ENCODE measurements at places on chromosomes 1 and 21.

DNA sequence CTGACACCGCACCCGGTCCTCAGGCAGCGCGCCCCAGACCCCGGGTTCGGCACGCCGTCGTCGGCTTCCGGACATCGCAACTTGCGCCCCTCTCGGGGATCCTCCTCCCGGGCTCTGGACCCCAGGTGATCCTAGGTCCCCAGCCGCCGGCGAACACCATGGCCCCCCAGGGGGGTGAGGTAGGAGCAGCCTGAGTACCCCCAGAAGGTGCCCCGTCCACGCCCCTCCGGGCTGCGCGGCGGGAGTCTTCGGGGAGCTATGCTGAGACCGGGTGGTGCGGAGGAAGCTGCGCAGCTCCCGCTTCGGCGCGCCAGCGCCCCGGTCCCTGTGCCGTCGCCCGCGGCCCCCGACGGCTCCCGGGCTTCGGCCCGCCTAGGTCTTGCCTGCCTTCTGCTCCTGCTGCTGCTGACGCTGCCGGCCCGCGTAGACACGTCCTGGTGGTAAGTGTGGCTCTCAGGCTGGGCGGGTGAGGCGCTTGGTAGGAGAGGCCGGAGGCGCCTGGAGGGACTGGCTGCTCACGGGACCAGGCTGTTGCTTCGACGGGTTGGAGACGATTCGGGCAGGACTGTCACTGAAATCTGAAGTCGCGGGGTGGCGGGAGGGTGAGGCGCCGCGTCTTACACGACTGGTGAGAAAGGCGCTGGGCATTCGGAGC is 367 bp downstream of the WNT2B start:
- no peak for DNase-seq

DNA sequence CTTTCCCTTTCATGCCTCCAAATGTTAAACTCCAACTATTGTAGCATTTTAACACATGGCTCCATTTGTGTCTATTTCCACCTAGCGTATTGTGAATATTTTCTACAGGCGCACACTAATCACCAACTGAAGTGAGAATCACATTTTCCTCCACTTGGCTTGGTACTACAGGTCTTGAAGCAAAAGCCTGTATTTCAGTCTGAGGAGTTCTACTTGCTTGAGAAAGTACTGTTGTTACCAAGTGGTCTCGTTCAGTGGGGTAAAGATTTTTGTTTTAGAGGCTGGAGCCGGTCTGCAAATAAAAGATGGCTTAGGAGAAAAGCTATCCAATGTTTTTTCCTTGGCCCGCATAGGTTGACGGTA is 550 bp upstream of the PTBP2 start:
- no peak for DNase-seq

- DNase-seq: no peak
Measured at GRCh38 chr1:223771469-223771813, 59.1 kb downstream of the CAPN2 start.

- peak; percentile 21 for DNase-seq
Measured at GRCh38 chr1:243343970-243344937, 88.4 kb downstream of the SDCCAG8 start.

- DNase-seq: no peak
Measured at GRCh38 chr1:6267686-6268322, 6.9 kb upstream of the GPR153 start.

- no peak for DNase-seq
Measured at GRCh38 chr1:244497805-244498204, 36.7 kb downstream of the CATSPERE start.

- no peak for DNase-seq
Measured at GRCh38 chr1:217562229-217562878, 68.5 kb downstream of the GPATCH2 start.

GRCh38 chr1:14598007-14598497 is 433 bp upstream of the KAZN start:
- DNase-seq: no peak

DNA sequence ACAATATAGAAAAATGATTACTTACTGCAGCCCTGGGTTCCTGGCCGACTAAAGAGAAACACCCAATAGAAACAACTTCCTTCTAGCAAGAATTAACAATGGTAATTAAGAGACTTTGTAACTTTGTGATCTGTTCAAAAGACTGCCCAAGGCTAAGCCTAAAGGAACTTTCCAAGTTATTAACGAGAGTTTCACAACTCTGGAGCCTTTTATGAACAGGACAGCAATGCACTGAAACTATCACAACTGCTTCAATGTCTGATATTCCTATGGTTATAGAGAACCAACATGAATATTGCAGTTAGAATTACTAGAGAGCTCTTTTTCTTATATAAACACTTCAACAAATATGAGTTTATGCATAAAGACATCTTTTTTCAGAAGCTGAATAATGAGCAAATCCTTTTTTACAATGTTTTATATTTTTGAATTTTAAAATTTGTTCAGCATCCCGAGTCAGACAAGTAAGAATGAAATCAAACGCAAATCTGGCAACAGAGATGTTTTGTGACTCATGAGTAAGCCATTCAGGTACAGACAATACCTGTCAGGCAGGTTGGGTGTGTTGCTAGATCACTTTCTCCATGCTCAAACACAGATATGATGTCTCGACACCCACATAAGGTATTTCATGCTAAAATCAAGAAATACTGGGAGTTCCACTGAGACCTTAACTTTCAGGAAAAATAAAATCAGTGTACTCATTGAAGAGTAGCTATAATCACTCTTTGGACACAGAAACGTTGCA is 22.2 kb upstream of the KCNJ15 start:
- no peak for DNase-seq

DNA sequence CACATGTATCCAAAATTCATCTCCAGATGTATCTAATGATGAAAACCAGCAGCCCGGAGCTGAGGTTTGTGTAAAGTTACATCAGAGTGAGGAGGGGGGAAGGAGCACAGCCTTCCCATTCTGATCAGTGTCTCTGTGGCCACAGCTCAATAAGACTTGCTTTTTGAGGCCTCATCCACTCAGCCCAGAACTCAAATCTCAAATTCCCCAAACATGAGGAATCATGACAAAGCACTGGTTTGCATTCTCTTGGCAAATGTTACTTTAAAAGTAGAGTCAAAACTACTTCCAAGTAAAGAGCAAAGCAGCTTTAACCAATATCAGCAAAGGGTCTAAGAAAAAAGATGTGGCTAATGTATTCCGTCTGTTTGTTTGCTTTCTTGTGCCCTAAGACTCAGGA is 30.9 kb downstream of the CCN1 start:
- DNase-seq: no peak

DNA sequence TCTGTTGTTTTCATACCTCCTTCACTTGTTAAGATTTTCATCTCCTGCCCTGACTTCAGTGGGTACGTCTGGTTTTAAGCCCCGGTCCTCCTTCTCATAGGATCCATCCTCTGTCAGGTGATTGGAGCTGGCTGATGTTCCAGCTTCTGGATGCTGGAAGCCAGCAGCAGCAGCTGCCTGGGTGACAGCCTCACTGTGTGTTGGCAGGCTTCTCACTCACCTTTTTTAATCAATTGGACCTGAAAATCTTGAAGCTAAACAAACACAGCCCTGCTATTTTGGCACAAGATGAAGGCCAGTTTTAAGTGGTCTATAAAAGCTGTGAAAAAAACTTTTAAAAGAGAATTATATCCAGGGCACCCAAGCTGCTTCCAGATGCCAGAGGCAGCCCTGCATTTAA is 181.0 kb downstream of the DISC1 start:
- no peak for DNase-seq

- DNase-seq: no peak
Measured at GRCh38 chr1:156410238-156410637, 41.2 kb downstream of the RHBG start.

DNA sequence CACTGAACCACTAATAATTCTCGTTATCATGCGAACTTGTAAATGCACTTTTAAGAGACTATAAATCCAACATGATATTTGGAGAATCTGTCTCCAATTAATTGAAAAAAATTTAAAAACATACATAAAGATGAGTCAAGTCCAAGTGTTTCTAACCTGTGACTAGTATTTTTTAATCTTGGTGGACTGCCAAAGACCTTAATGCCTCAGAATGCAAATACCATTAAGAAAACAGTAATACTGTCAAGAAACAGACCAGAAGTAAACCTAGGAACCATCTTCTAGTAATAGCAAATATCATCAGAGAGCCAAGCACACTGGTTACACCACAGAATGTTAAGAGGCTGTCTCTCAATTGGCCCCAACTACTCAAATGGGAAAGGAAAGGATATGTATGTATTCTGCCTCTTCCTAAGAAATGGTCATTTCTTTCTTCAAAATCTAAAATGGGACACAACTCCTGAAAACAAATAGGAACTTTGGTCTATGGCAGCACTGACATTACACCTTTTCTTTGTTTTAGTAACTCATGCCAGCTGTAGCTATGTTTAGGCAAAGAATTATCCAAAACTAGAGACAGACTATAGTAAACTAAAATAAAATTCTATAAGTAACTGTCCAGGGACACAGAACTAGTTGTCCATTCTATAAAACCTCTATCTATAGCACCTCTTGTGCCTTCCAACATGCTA is 15.8 kb downstream of the SCYL3 start:
- no peak for DNase-seq

DNA sequence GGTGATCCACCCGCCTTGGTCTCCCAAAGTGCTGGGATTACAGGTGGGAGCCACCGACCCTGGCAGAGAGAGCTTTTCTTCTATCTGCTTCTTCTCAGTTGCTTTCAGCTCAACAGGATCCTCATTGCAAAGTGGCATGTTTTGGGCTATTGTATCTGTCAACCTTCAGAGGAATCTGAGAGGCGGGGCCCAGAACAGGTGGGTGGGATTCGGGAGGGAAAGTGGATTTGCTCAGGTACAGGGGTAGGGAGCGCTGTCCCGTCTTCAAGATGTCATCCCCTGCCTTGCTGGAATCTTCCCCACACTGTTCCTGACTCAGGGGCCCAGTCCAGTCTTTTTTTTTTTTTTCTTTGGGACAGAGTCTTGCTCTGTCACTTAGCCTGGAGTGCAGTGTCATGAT is 26.9 kb upstream of the RCC2 start:
- DNase-seq: no peak

DNA sequence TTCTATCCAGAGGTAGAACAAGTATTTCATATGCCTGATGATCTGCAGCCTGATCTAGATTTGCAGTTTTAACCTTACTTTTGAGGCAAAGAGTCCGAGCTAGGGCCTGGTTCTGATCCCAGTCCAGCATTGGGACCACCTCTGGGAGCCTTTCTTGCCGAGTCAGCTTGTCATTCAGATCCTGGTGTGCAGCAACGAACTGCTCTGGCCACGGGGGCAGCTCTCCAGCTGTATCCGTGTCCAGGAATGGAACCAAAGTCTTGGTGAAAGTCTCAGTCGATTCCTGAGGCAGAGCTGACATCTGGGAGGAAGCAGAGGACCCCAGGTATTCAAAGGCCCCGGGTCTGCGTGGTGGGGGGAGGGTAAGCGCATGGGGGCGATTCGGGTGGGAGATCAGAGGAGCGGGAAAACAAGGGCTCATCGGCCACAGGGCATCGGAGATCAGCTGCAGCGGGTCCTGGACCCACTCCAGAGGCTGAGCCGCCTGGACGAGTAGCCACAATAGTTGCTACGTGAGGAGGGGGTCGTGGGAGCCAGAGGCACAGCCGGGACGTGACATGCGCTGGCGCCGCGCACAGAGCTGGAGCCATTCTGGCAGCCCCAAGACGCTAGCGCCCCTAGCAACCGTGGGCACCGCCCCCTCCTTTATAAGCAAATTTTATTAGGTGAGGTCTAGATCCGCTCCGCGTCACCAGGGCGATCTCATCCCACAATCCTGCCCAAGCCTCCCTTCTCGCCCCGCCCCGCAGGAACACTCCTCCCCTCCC is 32.4 kb upstream of the BSDC1 start:
- DNase-seq: no peak

GRCh38 chr1:33177996-33178540 is 3.8 kb downstream of the TRIM62 start:
- no peak for DNase-seq

DNA sequence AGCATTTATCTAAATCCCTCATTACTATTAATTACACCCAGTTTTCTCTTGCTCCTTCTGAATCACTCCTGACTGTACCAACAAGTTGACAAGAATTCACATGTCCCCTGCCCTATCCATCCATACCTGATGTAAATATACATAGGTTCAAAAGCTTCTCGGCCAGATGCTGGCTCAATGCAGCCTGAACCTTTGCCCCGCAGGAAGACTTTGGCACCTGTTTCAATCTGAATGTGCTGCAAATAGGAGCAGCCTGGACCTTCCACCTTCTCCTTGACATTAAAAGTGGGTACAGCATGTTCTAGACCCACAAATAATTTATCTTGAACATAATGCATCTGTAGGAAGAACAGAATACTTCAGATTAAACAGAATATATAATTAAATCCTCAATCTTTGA is 8.7 kb downstream of the KHDC4 start:
- DNase-seq: no peak

- no peak for DNase-seq
Measured at GRCh38 chr1:169110689-169111447, 4.4 kb downstream of the ATP1B1 start.

GRCh38 chr1:18635891-18636595 is 5.4 kb downstream of the PAX7 start:
- DNase-seq: no peak

GRCh38 chr1:185406691-185407009 is 89.6 kb upstream of the IVNS1ABP start:
- DNase-seq: no peak

DNA sequence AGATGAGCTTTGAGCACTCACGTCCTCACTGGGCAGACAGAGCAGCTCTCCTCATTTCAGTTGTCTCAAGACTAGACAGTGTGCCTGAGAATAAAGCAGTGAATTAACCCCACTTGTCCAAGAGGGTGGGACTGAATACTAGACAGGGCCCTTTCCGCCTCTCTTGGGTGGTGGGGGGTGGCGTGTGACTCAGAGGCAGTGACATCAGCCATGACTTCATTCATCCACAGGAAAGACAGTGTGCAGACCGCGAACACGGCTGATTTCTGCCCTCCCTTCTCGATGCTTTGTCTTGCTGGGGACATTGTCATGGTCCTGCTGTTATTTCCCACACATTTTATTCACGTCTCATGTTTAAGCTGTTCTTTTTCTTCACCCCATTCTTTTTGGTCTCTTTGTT is 64.9 kb downstream of the FGGY start:
- DNase-seq: no peak

GRCh38 chr1:36099681-36100341 is 11.1 kb downstream of the ADPRS start:
- peak; percentile 90 for DNase-seq

DNA sequence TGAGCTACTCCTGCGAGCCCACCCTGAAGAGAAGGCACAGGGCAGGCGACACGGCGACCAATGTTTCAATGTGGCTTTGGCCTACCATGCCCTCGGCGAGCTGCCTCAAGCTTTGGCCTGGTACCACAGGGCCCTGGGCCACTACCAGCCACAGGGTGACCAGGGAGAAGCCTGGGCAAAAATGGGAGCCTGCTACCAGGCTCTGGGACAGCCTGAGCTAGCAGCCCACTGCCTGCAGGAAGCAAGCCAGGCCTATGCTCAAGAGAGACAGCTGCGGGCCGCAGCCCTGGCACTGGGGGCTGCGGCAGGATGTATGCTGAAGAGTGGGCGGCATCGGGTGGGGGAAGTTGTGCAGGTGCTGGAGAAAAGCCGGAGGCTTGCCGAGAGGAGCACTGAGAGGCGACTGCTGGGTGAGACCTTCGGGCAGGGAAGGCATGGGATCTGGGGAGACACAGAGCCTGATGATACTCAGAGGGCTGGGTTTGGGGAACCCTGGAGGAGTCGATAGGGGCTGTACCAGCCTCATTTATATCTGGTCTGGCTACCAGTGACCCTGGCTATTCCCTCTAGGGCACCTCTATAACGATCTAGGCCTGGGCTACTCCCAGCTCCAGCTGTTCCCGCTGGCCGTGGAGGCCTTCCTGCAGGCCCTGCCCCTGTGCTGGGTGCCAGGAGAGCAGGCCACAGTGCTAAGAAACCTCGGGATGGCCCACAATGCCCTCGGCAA is 2.3 kb downstream of the TTC24 start:
- peak; percentile 26 for DNase-seq

GRCh38 chr1:50368179-50369007 is 54.9 kb downstream of the DMRTA2 start:
- peak; percentile 28 for DNase-seq
